ENCODE measurements at places on chromosomes 1 and 21.

DNA sequence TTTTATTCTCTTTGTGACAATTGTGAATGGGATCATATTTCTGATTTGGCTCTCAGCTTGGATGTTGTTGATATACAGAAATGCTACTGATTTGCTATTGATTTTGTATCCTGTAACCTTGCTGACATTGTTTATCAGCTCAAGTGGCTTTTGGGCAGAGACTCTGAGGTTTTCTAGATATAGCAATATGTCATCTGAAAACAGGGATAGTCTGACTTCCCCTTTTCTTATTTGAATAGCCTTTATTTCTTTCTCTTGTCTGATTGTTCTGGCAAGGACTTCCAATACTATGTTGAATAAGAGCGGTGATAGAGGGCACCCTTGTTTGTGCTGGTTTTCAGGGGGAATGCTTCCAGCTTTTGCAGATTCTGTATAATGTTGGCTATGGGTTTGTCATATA, 150.8 kb downstream of the FASLG start:
- DNase-seq, result no peak

GRCh38 chr1:238177960-238178645, 287.4 kb upstream of the ZP4 start:
- DNase-seq, result no peak

DNA sequence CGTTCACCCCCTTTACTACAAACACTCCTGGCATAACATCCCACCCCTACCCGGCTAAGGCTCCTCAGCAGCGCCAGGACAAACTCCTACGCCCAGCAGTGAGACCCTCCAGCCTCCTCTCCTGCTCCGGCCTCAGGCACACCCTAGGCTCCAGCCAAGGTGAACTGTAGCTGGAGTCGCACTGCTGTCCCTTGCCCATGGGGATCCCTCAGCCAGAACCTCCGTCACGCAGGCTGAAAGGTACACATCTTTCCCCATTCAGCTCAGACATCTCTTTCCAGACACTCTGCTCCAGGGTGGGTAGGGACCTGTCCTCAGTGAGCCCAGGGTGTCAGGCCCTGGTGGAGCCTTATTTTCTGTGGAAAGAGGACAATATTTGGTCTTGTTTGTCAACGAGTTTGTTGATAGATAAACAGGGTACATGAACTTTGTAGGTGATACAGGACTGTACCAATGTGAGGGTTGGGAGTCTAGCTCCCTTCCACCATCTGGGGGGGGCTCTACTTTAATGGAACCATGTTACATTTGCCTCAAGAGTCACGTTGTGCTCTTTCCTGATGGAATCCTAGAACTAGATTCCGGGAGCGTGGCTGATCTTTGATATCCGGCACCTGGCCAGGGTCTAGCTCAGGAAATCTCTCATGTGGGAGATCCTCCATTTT, 56.5 kb upstream of the SSBP3 start:
- DNase-seq, result no peak

DNA sequence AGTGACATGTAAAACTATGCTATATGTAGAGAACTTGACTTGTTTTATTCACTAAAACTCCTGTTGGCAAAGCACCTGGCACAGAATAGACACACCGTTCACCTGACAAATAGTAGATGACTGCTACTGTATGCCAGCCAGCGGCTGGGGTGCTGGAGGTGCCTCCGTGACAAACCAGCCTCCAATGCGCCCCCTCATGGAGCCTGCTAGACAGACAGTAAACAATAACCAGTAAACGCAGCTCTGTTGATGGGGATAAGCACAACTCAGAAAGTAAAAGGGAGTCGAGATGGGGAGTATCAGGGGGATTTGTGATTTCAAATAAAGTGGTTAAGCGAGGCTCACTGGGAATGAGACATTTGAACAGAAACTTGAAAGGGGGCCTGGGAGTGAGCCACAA, 107.2 kb downstream of the PRDM2 start:
- DNase-seq, result no peak

DNA sequence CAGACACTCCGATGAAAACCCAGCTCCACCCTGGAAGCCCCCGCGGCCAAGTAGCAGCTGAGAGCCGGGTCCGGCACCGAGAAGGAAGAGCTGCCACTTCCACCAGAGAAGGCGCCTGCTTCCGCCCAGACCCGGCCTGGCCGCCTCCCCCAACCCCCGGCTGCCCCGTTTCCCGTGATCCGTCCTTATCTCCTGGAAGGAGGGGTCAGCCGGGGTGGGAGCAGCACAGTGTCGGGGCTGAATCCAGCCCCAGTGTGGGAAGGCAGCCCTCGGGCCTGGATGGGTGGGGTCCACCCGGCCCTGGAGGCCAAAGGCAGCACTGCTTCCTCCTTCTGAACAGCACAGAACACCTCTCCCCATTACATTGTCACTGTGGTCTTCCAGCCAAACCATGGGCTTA, 69.4 kb downstream of the MEGF6 start:
- no peak for DNase-seq

- no peak for DNase-seq
Observed at GRCh38 chr1:159122005-159122621, 45.5 kb upstream of the AIM2 start.

DNA sequence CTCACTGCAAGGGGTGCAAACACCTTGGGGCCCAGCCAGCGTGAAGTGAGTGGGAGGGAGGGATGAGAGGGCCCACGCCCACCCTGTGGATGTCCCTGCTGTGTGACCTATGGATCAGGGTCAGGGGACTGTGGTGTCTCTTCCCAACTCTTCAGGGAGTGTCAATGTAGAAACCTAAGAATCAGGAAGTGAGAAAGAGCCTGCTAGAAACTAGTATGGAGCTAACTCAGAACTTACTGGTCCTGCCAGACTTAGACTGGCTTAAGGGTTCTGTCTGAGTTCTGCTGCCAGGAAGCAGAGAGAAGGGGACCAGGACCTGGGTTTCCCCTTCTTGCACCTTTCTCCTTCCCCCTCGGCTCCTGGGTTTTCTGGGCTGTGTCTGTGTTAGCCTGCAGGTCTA, 1.8 kb upstream of the IL10 start:
- DNase-seq, result no peak

GRCh38 chr1:184283999-184284398, 102.8 kb upstream of the C1orf21 start:
- no peak for DNase-seq

DNA sequence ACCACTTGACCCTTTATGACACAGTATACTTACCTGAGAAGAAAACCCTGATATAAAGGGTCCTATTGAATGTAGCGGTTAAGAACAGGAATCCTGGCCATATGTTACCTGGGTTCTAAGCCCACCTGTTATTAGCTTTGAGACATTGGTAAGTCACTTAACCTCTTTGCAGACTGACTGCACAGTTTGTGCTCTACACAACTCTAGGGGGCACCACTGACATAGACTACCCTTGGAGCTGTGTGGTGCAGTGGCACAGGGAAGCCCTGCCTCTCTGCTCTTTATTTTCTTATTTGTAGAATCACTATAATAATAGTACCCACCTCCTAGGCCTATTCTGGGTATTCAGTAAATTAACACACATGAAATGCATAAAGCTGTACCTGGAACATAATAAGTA, 165.6 kb downstream of the C1orf94 start:
- no peak for DNase-seq

GRCh38 chr1:97911266-97912215, 9.3 kb downstream of the DPYD start:
- DNase-seq, result no peak

- DNase-seq, result no peak
Observed at GRCh38 chr1:192877283-192877886, 68.5 kb downstream of the RGS2 start.

DNA sequence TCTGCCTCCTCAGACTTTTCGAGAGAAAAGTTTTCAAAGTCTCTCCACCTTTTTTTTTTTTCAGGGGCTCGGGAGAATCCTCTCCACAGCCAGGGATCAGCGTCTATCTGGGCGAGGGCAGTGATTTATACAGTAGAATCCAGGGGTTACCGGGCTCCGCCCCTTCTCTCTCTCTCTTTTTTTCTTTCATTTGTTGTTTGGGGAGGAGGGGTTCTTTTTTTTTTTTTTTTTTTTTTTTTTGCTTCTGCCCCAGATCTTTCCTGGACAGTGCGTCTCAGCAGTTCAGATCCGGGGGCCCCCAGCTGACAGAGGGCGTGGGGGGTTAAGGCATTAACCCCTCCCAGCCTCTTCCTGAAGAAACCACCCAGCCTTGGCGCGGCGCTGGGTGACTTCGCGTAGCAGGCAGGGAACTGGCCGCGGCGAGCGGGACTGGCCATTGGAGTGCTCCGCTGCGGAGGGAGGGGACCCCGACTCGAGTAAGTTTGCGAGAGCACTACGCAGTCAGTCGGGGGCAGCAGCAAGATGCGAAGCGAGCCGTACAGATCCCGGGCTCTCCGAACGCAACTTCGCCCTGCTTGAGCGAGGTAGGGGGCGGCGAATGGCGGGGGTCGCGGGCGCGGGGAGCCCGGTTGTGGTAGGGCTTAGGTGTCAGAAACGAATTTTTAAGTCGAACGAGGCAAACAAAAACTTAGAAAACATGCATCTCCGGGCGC, at the start of gene S1PR1:
Gene S1PR1 (plus strand): TSS at position 504 of the 713 bp plus-strand sequence. CDS start 1,966 bp downstream, outside the sequence.
- DNase-seq, result peak; percentile 41

All from stimulated activated CD8-positive, alpha-beta memory T cell treated with anti-CD3 and anti-CD28 coated beads, Interleukin-4, amount 100 ng/mL, for 1 hour (primary cell).